ENCODE measurements at places on chromosomes 6 and 20.

DNA sequence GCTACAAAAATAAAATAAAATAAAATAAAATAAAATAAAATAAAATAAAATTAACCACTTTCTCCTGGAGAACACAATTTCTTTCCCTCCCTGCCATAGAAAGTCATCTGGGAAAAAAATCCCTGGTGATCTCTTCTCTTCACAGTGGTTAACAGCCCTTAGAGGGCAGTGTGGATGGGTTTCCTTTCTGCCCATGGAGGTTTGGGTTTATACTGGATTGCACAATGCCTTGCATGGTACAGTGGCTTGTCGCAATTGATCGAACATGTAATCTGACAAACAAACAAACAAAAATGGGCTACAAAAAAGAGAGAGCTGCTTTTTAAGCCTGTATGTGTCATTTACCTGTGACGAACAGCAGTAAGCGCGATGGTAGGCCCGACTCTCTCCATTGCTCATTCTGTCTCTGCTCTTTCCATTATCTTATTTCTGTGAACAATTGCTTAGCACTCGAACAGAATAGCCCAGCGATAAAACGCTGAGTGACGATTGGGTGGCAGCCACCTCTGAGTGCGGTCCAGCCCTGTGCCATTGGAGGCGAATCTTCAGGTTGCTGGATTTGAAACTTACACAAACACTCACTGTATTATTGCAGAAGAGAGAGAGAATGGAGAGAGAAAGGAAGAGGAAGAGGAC is 166.1 kb downstream of the CD83 start:
- DNase-seq = peak; percentile 65

DNA sequence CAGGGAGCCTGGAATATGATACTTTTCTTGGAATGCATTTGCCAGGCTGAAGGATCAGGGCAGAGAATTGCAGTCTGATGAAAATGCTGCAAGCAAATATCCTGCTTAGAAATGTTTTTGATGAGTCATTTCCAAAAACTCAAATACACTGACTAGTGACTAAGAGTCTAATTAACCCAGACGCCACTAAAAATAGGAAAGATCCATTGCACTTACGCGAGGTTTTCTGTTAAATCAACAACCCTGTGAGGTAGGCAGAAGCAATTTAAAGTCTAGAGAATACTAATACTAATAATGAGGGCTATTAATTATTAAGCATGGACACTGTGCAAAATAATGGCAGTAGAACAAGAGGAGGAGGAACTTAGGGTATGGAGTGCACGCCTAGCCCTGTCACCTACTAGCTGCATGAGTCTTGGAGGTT is 130.1 kb upstream of the DOK5 start:
- peak; percentile 36 for DNase-seq

DNA sequence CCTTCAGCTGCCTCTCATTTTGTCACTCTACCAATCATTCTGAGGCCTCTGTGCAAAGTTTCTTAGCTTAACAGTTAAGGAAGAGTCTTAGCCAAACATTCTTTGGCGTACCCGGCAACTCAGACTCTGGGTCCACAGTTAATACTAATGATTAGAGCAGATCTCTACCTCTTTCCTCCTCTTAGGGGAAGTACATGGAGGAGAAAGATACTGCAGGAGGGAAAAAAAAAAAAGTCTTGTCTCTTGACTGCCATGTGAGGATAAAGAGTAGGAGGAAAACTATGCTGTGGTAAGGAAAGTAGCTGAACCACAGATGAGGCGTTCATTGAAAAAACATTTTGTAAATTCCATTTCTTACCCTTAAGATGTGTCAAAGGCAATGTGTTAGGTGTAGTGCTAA is 44.0 kb upstream of the MARCKS start:
- no peak for DNase-seq

DNA sequence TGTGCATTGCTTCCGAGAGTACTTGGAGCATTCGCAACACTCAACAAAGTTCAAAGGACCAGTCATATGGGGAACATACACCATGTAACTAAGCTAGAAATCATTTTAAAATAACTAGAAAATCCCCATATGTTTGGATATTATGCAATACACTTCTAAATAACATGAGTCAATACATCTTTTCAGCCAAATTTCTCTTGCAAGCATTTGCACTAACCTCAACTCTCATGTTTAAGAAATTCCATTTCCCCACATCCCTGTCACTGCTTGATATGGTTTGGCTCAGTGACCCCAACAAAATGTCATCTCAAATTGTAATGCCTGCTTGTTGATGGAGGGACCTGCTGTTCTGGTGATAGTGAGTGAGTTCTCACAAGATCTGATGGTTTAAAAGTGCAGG is 85.7 kb upstream of the CST7 start:
- DNase-seq = peak; percentile 88

- DNase-seq = no peak
Observed at GRCh38 chr20:17621229-17621968, 51.5 kb downstream of the DSTN start.

DNA sequence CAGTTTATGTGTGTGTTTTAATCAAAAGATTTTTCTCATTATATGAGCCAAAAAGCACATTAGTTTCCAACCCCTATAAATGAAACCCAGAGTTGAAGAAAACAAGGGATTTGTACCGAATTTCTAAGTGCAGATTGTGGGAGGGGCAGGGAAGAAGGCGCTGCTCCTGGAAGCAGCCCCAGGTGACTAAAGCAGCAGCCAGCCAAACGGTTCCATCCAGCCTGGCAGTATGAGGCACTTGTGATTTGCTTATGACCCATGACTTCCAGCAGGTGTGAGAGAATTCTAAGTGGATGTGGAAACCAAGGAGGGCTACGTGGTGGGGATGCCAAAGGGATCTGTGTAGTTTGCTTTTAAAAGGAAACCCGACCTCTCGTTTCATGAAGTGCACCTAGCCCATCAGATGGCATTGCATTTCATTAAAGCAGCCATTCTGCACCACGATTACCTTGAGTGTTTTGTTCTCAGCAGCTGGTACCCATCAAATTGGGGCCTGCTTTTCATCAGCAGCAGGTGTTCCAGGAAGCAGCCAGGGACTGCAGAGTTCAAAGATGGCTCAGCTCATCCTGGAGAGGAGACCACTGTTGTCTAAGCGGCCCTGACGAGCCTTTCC is 79.1 kb downstream of the DTD1 start:
- no peak for DNase-seq

DNA sequence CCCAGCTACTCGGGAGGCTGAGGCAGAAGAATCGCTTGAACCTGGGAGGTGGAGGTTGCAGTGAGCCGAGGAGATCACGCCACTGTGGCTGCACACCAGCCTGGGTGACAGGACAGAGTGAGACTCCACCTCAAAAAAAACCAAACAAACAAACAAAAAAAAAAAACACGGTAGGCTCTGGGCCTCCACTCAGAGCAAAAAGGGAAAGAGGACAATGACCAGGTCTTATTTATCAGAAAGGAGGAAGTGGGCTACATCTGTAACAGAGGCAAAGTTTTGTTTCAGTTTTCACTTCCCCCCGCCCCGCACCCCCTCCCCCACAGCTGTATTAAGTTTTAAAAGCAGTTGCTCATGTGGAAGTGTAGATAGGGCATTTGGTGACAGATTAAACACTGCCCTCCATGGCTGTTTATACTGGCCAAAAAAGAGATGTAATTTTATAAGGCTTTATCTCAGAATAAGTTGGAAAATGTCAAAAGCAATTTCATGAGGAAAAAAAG is 114.6 kb downstream of the RCAN2 start:
- DNase-seq = peak; percentile 85

DNA sequence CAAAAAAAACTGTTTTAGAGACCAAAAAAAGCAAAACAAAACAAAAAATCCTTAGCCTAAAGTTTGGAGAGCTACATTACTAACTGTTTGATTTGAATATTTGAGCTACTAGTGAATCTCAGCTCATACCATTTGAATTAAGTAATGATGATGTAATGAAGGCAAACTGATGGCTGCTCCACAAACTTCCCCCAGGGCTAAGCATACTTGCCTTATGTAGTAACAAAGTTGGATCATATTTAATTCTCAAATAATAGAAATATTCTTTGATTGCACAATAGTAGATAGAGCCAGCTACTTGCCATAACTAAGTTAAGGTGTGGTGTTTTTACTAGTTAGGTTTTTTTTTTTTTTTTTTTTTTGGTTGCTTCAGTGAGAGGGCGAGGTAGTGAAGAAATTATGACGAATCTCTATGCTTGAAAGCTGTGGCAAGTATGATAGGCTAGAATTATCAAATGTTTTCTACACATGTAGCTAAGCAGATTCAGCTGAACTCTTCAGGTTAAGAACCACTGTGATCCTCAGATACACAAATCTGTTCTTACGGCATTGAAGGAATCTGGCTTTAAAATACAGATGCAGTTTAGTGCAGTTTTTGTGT is 2.9 kb downstream of the RAB32 start:
- DNase-seq = no peak

DNA sequence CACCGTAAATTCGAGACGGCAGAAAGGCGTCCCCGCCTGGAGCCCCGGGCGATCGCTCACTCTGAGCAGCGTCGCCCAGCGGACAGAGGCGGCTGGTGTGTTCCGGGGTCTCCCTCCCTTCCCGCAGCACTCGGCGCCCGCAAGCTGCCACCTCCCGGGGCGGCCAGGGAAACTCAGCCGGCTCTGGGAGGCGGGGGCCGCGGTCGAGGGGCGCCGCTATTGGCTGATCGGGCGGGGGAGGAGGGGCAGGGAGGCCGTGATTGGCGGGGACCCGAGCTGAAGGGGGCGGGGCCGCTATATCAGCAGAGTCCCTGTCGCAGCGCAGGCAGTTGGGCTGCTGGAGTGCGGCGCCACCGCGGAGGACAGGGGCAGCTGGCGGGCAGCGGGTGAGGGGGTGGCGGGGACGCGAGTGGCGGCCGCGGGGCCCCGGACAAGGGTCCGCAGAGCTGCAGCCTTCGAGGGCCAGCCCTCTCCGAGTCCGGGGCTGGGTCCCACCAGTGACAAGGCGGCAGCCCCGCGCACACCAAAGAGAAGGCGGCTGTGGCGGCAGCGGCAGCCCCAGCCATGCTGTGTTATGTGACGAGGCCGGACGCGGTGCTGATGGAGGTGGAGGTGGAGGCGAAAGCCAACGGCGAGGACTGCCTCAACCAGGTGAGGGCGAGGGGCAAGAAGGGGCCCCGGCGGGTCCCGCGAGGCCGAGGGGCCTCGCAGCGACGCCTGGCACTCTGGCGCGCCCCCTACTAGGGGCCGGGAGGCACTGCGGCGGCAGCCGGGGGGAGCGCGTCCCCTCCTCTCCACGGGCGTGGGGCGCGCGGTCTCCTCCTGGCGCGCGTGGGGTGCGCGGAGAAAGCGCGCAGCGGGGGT is at the start of gene MYLIP:
Gene MYLIP, plus strand, starts transcription at position 328 of the 864 bp plus-strand sequence. Its CDS starts 237 bp downstream, at position 565.
- DNase-seq = peak; percentile 93

GRCh38 chr6:136521427-136521826 is 28.8 kb downstream of the MAP7 start:
- DNase-seq = no peak

DNA sequence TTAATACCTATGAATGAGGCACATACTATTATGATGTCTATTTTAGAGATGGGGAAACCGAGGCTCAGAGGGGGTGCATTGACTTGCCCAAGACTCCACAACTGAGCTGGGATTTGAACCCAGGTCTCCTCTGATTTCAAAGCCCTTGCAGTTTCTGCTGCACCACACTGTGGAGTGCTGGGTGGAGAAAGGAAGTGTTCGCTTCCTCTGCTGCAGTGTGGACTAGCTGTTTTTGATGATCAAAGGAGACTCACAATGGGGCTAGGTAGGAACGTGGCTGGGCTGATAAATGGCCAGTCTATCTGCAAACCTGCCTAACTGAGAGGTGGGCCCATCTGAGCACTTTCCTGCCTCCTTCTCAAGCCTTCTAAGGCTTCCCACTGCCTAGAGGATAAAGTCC is 87.2 kb downstream of the CD40 start:
- DNase-seq = peak; percentile 41

DNA sequence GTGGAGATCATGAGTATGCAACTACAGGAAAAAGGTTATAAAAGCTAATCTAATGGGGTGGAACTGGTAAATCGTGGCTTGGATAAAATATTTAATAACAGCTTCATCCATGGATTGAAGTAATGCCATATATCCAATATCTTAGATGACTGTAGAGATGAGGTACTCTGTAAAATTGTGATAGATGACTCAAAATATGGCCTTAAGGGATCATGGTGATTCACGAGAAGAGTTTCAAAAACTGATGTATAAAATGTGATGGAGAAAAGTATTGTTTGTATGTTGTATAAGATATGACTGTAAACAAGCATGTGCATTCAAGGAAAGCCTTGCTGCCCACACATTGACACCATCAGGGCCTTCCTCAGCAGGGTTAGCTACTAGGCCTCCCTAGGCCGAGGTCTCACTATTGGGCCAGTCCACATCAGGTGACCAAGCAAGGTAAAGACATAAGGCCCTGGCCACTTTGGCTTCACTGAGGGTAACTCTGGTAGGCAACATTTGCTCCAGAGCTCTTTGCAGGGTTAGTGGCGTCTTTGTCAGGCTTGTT is 17.7 kb upstream of the CCN6 start:
- no peak for DNase-seq

DNA sequence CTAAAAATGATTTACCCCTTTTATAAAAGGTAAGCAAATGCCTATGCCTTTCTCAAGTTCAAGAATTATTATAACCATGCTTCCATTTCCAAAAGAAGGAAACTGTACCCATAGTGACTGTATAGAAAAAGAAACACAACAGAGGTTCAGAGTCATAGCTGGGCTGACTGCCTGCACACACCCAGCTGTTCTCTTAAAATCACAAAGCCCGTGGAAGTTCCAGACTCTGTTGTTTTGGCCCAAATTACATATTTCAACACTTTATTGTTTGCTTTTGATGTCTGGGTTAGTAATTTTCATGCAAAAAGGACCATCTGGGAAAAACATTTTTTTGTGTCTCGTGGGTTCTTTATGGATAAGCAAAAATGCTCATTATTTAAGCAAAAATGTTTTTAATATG is 99.2 kb downstream of the LCA5 start:
- DNase-seq = no peak

GRCh38 chr20:31674895-31675827 is 37.4 kb downstream of the COX4I2 start:
- DNase-seq = peak; percentile 96

DNA sequence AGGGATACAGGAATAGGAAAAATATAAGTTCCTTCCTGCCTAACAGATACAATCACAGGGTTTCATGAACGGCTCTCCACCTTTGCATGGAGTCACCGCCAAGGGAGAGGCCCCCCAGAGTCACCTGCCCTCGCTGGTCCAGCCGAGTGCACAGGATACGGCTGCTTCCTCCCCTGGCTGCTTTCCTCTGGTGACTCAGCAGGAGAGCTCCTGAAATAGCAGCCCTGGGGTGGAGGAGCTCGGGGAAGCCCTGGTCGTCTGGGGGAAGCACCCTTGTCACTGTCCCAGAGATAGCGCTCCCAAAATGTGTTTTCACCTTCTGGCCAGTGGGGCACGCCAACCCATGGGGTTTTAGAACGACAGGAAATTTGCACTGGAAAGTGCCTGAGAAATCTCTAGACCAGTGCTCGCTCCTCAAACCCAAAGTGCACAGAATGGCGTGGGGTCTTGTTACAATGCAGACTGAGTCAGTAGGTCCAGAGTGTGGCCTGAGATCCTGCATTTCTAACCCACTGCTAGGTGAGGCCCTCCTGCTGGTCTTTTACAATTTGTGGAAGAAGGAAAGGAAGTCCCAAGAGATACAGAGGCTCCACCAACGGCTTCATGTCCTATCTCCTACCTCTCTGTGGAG is 35.9 kb upstream of the FAM50B start:
- DNase-seq = no peak

GRCh38 chr6:25038999-25039398 is 103.2 kb upstream of the RIPOR2 start:
- no peak for DNase-seq

- peak; percentile 70 for DNase-seq
Observed at GRCh38 chr6:168415098-168415992, 25.6 kb upstream of the SMOC2 start.
